ENCODE measurements at places on chromosomes 5 and 9.

DNA sequence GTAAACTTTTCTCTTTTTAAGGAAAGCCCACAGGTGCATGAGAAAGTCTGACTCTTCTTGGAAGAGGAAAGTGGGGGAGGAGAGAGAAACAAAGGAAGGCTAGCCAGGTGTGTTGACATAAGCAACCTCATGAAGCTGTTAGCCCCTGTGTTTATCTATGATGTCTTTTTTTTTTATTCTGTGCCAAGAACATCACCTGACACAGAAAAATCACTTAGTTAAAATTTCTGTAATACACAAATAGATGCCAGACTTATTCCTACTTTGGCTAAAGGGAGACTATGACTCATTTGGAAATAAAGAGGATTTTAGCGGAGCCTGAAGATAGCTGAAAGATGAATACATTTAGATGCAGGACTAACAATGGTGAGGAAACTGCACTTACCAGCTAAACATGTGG lies 58.3 kb downstream of the BAAT start:
- DNase-seq = no peak

GRCh38 chr5:27316271-27316650 lies 277.9 kb upstream of the CDH9 start:
- DNase-seq = peak; percentile 83

DNA sequence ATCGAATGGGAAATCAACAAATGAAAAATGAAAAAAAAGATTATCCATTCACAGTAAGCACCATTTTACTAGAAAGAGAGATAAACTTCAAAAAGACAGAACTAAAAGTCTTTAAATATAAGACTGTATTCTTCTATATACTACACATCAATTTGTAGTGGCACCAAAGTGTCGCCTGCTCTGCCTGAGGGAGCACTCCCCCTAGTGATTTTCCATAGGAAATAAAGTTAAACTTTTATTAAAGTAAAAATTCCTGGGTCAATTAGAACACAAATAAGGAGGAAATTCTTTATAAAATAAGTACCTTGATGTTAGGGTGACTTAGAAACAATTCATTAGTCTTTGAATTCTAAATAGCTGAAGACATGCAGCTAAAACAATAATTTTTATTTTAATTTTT lies 9.7 kb downstream of the RAD1 start:
- DNase-seq = peak; percentile 51

GRCh38 chr5:55973296-55973695 lies 21.5 kb downstream of the IL6ST start:
- DNase-seq = no peak

DNA sequence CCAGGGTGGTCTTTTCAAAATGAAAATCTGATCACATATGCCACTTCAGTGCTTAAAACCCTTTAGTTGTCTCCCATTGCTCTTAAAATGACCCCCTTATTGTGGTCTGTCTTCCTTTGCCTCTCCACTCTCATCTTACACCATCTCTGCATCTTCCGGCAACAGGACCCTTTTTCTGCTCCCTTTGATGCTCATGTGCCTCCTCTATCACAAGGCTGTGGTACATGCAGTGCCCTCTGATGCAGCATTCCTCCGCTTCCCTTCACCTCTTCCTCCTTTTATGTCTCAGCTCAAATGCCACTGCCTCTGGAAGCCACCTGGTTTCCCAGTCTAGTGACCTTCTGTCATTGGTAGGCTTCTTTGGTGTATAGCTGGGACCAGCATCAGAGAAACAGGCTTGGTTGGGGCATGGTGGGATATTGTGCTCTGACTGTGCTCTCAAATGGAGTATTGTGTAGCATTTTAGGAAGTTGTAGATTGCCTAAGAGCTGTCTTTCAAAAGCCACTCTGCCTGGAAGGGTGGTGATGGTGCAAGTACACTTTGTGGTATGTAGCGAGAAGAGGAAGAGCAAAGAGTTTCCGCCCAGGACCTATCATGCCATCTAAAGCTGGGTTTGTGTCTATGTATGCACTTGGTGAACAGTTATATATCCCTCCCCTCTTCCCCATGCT lies 28.1 kb downstream of the ARHGAP26 start:
- no peak for DNase-seq

GRCh38 chr9:4905135-4905490 lies 80.0 kb upstream of the JAK2 start:
- DNase-seq = peak; percentile 42

- DNase-seq = no peak
Measured at GRCh38 chr5:38071831-38072694, 186.3 kb upstream of the EGFLAM start.

GRCh38 chr5:39577529-39577928 lies 152.7 kb upstream of the DAB2 start:
- DNase-seq = no peak

DNA sequence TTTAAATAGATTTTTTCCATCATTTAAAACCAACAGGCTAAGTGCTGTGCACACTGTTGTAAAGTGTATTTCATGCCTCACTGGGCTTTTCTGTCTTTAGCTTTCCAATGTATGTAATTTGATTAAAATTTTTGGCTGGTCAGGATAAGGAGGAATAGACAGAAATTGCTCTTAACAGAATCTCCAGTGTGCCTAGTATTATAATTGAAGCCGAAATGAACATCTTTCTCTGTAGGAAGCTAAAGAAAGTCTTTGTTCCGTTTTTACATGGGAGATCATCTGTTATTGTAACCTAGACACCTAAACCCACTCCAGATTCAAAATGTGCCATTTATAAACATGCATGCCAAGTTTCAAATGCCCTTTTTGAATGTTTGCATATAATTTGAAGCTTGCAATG lies 54.5 kb upstream of the SMIM15 start:
- DNase-seq = no peak

- no peak for DNase-seq
Measured at GRCh38 chr9:125428902-125429467, 167.4 kb downstream of the GAPVD1 start.

DNA sequence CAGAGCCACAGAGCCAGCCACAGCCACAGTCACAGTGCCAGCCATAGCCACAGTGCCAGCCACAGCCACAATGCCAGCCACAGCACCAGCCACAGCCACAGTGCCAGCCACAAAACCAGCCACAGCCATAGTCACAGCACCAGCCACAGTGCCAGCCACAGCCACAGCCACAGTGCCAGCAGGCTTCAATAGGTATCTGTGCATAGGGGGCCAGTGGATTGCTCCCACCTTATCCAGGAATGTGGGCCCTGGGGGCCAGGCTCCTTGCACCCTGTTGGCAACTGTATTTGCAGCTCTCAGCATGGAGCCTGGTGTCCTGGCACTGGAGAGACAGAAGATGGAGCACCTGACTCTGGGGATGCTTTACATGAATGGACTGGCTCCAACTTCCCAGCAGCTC lies 111.7 kb upstream of the IRX2 start:
- no peak for DNase-seq

- DNase-seq = no peak
Measured at GRCh38 chr9:118532592-118532991, 828.4 kb downstream of the TLR4 start.

DNA sequence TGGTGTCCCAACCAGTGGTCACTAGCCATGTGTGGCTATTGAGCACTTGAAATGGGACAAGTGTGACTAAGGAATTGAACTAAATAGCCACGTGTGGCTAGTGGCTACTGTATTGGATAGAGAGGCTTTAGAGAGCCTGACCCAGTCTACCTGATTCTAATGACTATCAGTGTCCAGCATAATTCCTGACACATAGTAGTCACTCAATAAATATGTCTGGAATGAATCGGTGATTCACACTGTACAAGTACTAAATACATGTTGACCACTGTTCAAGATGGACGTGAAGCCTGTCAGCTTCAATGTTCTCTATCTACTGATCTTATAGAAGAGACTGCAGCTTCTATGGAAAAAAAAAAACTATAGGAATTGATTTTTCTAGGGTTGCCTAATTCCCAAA lies 57.7 kb upstream of the MAST4 start:
- DNase-seq = no peak

DNA sequence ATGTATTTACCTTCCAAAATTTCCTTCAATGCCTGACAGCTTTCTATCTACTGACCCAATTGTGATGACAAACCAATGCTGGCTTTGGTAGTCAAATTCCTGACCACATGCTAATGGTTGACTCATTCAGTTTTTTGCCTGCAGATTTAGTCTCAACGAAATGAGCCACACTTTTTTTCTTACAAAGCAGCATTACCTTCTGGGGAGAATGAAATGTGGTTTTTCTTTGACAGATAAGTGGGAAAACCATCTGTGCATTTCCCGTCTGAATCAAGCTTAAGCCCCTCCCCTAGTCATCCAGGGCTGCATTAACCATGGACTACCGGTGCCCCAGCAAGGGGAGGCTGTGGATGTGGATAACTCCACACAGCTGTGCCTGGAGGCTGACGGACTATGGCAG lies 99.6 kb upstream of the TAF11L2 start:
- DNase-seq = peak; percentile 90

DNA sequence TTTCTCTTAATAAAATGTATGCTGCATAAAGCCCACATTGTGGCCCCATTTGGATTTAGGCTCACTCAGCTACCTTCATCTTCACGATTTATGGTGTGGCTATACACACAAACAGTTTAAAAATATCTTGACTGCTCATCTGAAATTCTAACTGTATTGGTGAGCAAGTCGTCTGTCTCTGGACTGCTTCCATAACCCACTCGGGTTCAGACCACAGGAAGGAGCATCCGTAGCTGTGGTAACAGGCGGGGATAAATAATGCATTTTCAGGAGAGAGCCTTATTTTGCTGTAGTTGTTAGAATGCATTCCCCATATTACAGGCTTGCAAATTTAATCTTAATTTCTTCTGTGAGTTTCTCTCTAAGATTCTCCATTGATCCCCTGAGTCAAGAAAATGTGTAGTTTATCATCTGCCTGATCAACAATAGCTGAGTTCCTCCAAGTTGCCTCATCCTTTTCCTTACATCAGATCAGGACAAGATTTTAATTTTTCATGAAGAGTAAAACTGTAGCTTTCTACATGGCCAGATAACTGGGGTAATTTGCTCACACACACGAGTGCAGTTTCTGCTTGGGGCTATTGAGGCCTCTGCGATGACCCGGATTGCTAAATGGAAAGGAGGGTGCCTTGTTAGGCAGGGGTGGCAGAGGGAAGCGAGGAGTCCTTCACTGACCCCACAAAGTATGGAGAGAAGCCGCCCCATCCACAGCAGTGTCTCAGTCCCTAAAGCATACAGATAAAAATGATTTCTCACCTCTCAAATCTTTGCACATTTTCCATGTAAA lies 133.9 kb downstream of the FSTL4 start:
- DNase-seq = no peak

DNA sequence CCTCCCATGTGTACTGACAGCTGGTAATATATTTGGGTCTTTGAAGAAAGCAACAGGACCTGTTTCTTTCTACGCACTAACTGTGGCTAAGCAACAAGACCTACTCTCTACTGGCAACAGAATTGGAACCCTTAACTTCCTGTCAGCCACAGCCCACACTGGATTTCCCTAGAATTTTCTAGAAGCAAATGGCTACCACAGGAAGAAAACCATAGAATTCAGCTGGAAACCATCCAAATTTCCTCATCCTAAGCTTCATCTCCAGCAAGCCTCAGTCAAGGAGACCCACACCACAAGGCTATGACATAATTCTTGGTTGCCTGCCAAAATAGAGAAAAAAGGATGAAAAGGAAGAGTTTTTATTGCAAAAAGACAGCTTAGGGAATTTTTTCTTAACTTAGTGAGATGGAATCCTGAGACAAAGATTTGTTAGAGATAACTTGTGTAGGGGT lies 171.8 kb upstream of the TNC start:
- DNase-seq = peak; percentile 90

- DNase-seq = no peak
Measured at GRCh38 chr5:154010660-154011059, 28.1 kb downstream of the FAM114A2 start.

DNA sequence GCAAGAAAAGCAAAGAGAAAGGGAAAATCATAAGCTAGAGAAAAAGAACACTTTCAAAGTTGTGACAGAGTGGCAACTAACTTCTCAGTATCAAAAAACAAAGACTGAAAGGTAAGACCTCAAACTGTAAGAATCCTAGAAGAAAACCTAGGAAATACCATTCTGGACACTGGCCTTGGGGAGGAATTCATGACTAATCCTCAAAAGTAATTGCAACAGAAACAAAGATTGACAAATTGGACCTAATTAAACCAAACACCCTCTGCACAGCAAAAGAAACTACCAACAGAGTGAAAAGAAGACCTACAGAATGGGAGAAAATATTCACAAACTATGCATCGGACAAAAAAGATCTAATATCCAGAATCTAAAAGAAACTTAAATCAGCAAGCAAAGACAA lies 79.1 kb downstream of the FEM1C start:
- peak; percentile 61 for DNase-seq

DNA sequence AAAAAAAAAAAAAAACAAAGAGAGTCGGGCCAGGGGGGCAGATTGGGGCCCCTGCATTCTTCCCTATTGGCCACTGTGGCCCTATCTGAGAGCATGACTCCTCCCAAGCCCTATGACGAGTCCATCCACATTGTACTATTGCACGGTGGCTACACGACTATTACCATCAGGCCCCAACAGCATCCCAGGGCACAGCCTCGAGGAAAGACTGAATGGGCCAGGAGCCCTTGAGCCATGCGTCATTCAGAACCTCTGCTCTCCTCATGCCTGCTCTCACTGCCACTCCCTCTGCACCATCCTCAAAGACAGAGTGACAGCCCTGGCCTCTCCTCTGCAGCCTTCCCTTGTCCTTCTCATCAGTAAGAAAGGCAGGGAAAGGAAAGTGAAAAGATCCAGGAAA lies 20.2 kb upstream of the ORM1 start:
- DNase-seq = no peak

GRCh38 chr5:79236970-79237739 lies 1.2 kb downstream of the JMY start:
- DNase-seq = peak; percentile 54

DNA sequence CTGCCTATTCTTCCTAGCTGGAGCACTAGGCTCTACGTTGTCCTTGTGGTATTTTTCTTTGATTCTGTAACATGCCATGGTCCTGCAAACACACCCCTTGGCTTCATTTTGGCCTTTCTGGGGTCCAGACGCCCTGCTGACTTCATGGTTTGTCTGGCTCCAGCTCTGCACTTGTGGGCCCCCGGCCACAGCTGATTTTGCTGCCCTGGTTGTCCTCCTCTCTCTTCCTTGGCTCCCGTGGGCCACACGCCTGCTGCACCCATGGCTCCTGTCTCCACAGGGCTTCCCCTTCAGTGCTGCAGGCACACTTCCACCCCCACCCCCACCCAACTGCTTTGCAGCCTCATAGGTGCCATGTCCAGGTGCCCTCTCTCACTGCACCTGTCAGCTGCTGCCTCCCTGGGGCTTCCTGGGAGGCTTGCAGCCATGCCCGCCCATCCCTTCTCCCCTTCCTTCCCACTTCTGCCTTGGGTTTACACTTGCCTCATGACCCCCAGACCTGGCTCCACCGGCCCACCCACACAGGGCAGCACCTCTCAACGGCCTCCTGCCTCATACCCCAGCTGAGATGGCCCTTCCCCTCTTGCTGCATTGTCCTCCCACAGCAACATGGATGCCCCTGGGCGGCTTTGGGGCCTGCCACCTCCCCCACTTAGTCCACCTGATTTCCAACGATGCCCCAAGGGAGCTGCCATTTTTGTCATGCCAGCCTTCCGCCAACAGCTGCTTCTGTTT lies 25.6 kb downstream of the SLC6A3 start:
- no peak for DNase-seq
